ENCODE measurements at places on chromosomes 2 and 18.

DNA sequence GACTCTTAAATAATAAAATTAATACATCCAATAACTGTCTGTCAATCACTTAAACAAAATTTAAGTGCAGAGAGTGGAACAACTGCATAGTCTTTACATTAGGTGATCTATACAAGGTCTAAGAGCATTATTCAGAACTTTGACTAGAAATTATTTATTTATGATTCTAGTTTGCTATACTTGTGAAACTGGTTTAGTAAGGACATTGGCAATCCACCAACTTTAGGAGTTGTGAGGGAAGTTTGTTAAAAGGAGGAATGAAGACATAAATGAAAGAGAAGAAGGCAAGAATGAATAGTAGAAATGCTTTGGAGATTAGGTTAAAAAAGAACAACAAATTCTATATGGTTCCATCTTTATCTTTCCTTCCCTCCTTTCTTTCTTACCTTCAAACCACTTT lies 217.5 kb downstream of the GPD2 start:
- DNase-seq = no peak

DNA sequence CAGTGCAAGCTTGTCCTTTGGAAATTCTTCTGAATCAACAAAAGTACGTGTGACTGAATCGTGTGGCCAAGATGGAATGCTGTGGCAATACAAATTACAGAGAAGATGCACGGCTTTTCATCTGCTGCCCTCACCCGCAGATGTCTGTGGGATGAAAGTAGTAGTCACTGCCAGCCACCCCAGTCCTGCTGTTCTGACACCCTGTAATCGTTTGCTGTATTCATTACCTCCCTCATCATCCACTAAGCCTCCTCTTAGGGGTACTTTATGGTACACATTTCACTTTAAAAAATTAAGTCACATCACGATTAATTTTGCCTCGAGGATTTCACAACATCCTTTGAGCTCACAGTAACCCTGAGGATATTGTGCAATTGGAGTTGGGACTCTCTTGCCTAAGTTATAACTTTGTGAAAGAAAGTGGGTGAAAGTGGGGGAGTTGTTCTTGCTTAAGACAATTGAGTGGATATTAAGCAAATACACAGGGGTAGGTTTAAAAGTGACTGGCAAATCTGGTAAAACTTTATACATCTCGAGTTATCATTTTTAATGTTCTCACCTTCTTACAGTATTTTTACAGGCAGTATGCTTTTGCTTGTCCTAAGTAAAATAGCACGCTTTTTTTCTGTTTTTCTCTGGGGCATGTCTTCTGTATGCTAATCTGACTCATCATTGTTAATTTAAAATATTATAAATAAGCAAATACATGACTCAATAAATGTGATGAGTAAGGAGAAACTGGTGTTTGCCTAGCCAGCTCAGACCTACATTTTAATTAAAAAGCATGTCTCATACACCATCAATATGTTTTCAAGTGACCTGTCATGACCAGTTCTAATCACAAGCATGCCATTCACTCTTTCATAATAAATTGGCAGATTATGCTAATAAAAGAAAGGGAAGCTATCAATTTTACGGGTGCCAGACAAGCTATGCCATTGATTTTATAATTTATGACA lies 680.9 kb downstream of the IRS1 start:
- DNase-seq = peak; percentile 83

GRCh38 chr2:230160112-230160660 lies 59.6 kb downstream of the SP110 start:
- DNase-seq = peak; percentile 67

GRCh38 chr2:138818556-138818955 lies 38.4 kb upstream of the NXPH2 start:
- DNase-seq = no peak

DNA sequence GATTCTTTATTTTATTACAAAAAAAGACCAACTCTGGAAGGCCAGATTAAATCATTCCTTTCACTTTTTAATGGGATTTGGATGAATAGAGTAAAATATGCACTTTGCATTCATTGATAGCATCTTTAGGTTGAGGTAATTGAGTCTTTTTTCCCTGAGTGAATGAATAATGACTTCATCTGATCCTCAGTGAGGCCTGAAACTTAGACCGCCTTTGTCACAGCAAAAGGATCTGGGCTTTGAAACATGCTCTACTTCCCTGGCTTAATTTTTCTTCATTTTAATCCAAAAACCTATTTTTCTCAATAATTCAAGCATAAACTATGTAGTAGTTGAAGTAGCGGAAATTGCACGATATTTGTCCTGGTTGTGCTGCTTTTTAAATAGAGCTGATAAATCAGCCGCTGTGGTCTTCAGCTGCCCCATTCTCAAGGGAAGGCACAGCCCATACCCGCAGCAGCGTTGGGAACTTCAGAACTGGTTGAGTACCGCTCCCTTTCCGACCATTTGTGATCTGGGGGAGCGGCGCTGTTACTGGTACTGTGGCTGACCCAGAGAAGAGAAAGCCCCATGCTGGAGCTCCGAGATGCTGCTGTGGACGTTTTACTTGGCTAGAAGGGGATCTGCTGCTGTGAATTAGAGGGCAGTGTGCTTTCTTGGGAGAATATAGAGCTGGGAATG lies 145.3 kb upstream of the NFATC1 start:
- no peak for DNase-seq

DNA sequence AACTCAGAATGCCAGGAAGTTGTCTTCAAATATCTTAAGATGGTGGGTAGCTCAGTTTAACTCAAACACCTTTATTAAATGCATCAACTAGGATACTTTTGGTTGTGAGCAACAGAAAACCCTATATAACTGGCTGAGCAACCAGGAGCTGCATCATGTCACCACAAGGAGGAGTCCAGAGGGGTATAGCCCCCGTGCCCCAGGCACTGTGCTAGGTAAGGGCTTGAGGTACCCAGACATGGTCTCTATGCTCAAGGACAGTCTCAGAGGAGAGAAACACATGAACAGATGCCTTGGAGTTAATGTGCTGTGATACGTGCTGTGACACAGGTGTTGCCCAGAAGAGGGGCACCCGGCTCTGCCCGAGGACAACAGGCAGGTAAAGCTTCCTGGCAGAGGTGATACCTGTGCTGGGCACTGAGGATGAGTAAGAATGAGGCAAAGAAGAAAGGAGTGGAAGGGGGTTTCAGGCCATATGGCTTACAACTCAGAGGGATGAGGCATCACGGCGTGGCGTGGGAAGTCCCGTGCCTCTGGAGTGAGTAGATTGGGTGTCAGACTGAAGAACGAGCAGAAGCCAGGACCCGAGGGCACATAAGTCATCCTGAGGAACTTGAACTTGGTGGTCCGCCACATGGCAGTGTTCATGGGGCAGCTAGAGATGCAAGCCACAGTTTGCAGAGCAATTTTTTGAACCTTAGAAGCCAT lies 32.0 kb upstream of the CAB39 start:
- DNase-seq = no peak

GRCh38 chr2:223865907-223866508 lies 28.6 kb upstream of the AP1S3 start:
- no peak for DNase-seq

DNA sequence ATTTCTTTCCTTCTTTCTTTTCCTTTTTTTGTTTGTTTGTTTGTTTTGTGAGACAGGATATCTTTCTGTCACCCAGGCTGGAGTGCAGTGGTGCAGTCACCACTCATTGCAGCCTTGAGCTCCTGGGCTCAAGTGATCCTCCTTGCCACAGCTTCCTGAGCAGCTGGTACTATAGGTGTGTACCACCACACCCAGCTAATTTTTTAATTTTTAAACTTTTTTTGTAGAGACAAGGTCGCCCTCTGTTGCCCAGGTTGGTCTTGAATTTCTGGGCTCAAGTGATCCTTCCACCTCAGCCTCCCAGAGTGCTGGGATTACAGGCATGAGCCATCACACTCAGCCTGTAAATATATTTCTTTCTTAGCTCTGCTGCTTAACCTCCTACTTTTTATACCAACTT lies 83.4 kb upstream of the CYP20A1 start:
- no peak for DNase-seq

DNA sequence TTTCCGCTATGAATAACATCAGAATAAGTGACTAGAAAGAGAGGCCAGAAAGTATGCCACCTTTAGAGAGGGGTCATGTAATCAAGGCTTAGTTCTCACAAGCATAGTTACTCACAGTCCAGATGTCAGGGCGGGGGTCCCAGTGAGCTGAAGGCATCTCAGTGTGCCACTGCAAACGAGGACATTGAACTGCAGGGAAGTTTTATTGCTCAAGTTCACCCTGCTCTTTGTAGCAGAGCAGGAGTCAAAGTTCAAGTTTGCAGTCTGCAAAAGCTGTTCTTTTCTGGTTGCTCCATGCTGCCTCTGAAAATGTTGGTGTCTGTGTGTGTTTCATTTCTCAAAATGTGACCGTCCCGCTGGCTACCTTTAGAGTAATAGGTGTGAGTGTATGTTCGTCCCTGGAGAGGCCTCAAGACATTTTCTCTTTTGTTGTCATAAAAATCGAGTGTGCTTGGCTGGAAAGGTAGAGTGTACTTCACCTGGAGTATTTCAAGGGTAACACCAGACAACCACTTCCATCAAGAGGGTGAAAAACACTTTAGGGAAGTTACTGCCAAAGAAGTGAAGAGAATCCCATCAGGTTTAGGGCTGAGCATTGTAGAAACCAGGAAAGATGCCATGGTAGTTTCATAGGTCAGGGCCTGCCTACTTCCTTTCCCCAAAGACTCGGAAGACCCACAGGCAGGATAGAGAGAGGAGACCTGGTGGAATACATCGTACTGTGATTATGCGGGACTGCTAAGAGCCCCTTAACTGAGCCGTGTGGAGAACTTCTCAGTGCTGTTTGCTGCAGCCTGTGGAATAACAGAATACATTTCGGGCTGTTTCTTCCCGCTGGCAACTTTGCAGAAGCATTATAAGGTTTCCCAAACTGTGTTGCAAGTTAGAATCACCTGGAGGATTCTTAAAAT lies 89.9 kb downstream of the LYPD6 start:
- no peak for DNase-seq

GRCh38 chr2:152585830-152586484 lies 131.3 kb downstream of the PRPF40A start:
- peak; percentile 65 for DNase-seq

DNA sequence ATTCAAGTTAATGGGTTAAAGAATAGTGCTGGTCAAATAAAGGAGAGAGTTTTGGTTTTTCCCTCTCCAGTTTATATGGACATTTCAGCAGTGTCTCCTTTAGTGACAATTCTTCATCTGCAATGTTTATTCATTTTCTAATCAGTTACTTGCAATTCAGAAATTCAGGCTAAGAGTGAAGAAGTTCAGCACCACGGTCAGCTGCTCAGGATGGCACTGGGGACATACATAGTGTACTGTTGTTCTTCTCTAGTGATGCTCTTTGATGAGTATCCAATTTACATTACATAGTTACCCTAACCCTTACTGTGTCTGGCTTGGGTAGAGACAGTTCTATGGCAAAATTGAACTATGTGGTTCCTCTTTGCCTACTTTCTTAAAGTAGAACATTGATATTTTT lies 412.7 kb downstream of the CNTNAP5 start:
- DNase-seq = no peak

GRCh38 chr2:123002660-123003248 lies 1022.3 kb upstream of the CNTNAP5 start:
- no peak for DNase-seq

DNA sequence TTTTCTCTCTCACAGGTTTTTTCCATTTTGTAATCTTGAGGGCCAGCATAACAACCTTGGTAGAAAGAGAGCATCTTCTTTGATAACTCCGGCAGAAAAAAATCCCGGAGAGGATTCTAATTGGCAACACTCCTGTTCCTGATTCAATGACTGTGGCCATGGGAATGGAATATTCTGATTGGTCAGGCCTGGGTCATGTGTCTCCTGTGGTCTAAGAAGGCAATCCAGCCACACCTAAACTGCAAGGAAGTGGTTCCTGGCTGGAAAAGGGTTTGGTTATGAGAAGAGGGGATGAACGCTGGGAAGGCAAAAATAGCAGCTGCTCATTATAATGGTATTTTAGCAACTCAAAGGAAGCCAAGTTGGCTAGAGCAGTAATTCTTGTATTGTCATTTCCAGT lies 24.8 kb upstream of the ZNF638 start:
- no peak for DNase-seq

- DNase-seq = peak; percentile 84
These were observed 124.1 kb downstream of the RAPGEF4 start for GRCh38 chr2:172859581-172860335.

- DNase-seq = peak; percentile 33
These were observed 160.1 kb upstream of the MAPRE2 start for GRCh38 chr18:34880882-34881834.

GRCh38 chr18:4854671-4855070 lies 342.4 kb downstream of the AKAIN1 start:
- DNase-seq = no peak

GRCh38 chr2:34954758-34955157 lies 1355.7 kb upstream of the FAM98A start:
- no peak for DNase-seq

DNA sequence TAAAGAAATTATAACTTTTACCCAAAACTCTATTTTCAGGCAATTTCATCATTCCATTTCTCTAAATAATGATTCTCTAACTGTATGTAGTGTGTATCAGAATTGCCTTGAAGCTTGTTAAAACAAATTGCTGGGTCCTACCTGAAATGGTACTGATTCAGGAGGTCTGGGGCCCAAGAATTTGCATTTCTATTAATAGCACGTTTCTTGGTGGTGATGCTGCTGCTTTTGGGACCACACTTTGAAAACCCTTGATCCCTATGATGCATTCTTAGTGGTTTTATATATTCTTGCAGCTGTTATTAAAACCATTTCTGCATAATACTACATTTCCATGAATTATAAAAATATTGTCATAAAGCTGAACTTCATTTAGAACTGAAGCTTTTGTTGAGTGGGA lies 140.7 kb downstream of the NCK2 start:
- DNase-seq = no peak

DNA sequence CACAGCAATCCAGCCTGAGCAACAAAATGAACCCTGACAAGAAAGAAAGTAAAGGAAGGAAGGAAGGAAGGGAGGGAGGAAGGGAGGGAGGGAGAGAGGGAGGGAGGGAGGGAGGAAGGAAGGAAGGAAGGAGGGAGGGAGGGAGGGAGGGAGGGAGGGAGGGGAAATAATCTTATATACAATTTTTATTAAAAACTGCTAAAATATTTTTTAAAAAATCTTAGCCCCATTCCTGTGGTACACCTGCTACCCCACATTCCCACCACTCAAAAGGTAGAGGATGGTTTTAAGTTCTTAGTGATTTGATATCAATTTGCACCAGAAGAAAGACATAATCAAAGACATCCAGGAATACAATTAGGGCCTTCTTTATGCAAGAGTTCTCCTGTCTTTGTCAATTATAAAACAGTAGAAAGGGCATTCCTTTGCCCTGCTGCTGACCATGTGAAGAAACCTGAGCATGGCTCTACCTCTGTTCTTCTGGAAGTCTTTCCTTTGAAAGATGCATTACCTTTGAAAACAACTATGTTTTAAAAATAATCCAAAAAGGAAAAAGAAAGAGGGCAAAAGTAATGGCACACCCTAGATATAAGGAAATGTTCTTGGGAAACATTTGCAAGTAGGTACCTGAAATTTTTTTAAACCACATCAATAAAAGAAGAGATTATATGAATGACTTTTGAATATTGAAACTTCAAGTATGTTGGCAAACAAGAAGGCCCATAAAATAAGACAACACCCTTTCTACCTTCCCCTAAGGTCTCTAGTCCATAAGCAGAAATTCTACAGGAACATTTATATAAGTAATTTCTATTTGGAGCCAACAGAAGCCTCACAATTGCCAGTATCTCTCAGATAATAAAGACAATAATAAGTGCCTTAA lies 33.7 kb upstream of the ACVR2A start:
- no peak for DNase-seq
